ENCODE measurements at places on chromosomes 7 and 10.
A peak's percentile ranks its signal among the peaks of the same experiment; 100 is the strongest.

DNA sequence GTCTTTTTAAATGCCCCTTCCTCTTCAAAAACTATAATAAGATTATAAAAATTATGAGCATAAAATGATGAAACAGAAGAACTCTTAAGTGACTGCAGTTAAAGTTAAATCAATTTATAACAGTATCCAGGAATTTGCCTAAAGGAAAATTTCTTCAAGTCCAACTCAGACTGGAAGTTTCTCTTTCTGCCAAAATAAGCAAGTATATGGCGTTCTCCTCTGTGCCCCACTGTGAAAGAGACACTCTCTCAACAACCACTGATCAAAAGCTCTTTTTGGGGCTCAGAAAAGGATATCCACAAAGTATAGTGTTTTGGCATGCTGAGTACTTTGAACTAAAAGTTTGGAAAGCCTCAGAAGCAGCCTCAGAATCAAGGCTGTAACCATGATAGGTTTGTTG lies 139.9 kb downstream of the SKIDA1 start:
- no peaks in the 10 kb centered on the region for H3K4me1 ChIP-seq
- no peak overlapping the region for H3K4me3 ChIP-seq

DNA sequence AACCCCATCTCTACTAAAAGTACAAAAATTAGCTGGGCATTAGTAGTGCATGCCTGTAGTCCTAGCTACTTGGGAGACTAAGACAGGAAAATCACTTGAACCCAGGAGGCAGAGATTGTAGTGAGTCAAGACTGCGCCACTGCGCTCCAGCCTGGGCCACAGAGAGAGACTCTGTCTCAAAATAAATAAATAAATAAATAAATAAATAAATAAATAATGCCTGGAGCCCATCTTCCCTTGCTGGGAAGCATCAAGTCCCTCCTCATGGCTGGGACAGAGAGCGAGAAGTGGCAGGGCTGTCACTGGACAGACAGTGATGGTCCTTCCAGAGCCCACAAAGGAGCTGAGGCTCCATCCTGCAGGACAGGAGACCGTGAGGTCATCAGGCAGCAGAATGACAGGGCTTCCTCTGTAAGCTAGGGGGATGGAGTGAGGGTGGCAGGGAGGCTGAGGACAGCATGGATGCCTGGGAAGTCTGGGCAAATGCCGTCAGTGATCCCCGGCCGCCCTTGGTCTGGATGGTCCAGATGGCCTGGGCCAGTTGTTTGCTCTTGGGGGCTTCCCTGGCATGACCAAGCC lies 36.4 kb upstream of the ELN start:
- H3K36me3 ChIP-seq: no peaks in the 10 kb centered on the region
- no peak overlapping the region for H3K27ac ChIP-seq
- no peaks in the 10 kb centered on the region for H3K4me1 ChIP-seq
- H3K4me3 ChIP-seq: no peak overlapping the region
- H3K27me3 ChIP-seq: no peaks in the 10 kb centered on the region

DNA sequence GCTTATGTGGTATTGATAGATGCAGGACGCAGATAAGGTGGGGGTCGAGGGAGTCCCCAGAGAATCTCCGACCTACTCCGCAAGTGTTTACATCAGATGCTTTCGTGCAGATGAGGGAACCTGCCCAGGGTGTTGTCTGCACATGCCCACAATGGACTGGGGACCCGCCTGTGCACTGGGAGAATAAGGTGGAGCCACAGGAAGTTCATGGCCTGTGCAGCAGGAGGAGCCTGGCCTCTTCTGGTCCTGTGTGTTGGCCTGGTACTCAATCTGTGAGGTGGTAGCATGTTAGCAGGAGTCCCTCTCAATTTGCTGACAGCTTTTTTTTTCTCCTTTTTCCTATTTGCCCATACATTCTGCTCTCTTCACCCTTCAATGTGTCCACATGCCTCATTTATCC lies 54.1 kb upstream of the AKR1C1 start:
- no peaks in the 10 kb centered on the region for H3K27me3 ChIP-seq
- H3K4me1 ChIP-seq: no peaks in the 10 kb centered on the region
- no peak overlapping the region for H3K4me3 ChIP-seq
- H3K27ac ChIP-seq: no peak overlapping the region
- no peak for DNase-seq
- no peaks in the 10 kb centered on the region for H3K36me3 ChIP-seq

DNA sequence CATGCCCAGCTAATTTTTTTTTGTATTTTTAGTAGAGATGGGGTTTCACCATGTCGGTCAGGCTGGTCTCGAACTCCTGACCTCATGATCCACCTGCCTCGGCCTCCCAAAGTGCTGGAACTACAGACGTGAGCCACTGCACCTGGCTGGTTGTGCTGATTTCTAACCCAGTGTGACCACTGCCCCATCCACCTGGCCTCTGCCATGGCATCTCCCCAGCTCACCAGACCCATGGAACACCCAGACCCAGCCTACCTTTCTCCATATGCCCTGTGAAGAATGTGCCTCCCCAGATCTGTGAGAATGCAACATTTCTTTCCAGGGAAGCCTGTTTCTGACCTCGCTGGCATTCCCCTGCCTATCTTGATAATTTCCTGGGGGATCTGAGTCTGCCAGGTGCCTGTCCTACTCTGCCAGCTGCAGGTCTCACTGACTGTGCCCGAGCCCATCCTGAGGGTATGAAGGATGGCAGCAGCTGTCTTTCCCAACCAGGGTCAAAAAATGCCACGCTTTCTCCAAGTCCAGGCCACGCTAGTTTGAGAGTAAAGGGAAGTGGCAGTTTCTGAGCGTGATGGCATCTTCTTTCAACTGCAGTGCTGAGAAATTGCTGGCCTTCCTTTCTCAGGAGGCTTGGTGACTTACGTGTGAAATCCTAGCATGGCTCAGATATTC lies 324.4 kb upstream of the ZNF32 start:
- H3K4me3 ChIP-seq: no peak overlapping the region
- no peaks in the 10 kb centered on the region for H3K36me3 ChIP-seq

- no peak overlapping the region for H3K27ac ChIP-seq
- no peak for DNase-seq
- H3K36me3 ChIP-seq: no peaks in the 10 kb centered on the region
- H3K4me1 ChIP-seq: no peaks in the 10 kb centered on the region
- H3K4me3 ChIP-seq: no peak overlapping the region
Observed at GRCh38 chr7:37377231-37377630, 71.4 kb downstream of the ELMO1 start.

DNA sequence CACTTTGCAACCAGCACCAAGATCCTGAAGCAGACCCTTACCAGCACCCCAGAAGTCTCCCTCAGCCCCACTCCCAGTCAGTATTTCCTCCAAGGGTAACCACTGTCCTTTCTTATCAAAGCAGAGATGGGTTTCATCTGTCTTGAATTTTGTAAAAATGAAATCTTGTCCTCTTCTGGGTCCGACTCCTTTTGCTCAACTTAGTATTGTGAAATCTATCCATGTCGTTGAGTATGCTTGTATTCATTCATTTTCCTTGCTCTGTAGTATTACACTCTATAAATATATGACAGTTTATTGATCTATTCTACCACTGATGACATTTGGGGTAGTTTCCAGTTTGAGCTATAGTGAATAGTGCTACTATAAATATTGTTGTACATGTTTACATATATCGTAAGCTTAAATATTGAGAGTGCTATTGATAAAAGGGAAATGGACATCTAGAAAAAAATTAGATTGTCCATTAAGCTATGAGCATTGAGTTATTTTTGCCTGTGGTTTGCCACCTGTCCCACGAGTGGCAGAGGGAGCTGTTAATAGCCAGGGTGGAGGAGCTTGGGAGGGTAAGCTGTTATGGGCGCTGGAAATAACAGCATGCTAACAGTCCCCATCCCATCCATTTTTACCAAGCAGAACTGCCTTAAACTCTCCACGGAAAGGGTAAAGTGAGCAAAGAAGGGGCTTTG lies 36.5 kb downstream of the AIFM2 start:
- no peak overlapping the region for H3K4me3 ChIP-seq
- H3K36me3 ChIP-seq: peaks cover 3% of the 10 kb centered on the region
- no peak overlapping the region for H3K27ac ChIP-seq
- no peak for DNase-seq
- H3K4me1 ChIP-seq: peaks cover 19% of the 10 kb centered on the region

- DNase-seq: no peak
- H3K4me1 ChIP-seq: peaks cover 21% of the 10 kb centered on the region
- no peaks in the 10 kb centered on the region for H3K36me3 ChIP-seq
- H3K4me3 ChIP-seq: no peak overlapping the region
- no peaks in the 10 kb centered on the region for H3K27me3 ChIP-seq
Observed at GRCh38 chr7:14236834-14237233, 247.4 kb upstream of the ETV1 start.

- no peak overlapping the region for H3K27ac ChIP-seq
- DNase-seq: no peak
- H3K36me3 ChIP-seq: peaks cover 4% of the 10 kb centered on the region
- H3K27me3 ChIP-seq: no peaks in the 10 kb centered on the region
- H3K4me1 ChIP-seq: no peaks in the 10 kb centered on the region
- H3K4me3 ChIP-seq: no peak overlapping the region
Observed at GRCh38 chr7:76077435-76077834, 29.5 kb downstream of the MDH2 start.

DNA sequence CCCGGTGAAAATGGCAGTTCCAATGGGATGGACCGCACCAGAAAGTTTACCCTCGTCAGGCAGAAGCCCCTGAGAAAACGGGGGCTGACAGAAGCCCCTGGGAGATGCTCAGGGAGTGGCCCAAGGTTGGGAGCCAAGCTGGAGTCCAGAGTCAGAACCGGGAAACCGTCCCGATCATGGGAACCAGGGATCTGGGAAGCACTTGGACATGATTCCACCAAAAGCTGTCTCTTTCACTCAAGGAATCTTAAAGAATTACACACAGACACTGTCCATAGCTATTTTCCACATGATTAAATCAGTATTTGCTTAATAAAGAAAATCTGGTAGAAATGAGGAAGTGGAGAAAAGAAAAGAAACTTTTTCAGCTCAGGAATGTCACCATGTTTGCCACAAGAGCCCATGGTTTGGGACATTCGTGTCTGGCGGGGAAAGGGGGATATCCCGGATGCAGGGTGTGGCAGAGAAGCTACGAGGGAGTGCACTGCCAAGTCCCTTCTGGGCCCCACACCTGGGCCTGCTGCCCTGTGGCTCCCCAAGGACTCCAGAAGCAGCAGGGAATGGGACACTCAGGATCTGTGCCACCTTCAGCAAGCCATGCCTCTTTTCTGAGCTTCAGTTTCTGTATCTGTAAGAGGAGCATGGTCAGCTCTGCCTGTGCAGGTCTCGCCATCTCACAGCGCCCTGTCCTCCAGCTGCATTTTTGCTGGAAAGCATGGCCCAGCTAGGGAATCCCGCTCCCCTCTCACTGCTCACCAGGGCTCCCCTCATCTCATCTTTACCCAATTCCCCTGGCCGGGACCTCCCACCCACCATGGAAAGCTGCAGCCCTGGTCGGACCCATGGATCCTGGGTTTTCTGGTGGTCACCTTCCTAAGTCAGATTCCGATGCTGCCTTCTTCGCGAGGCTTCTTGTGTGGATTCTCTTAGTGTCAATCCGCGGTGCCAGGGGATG lies 225.1 kb upstream of the GRB10 start:
- H3K4me1 ChIP-seq: no peaks in the 10 kb centered on the region
- H3K27me3 ChIP-seq: no peaks in the 10 kb centered on the region
- H3K36me3 ChIP-seq: no peaks in the 10 kb centered on the region
- DNase-seq: no peak
- no peak overlapping the region for H3K27ac ChIP-seq

DNA sequence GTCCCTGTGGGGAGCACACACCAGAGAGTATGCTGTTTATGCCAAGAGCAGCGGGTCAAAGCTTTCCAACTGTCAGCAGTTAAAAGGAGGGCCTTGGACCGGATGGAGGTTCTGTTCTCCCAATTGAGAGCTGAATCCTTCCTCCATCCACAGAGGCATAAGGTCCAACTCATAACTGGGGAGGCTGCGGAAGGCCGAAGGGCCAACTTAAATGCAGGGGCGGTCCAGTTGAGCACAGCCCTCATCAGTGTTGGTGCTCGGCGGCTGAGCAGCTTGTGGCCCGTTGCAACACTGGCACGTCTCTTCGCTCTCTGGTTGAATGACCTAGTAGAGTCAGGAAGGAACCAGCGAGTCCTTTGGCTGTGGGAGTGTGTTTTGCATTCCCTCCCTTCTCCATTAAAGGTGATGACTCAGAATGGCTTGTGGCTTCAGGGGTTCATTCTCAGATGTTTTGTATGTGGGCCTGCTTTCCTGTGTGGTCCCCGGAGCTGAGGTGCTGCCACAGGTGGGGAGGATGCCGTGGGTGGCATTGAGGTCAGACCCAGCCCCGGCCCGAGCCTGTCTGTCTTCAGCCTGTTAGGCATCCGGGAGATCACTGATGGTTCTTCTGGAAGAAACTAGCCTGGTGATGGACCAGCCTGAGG lies 44.8 kb upstream of the DMBT1 start:
- no peak overlapping the region for H3K4me3 ChIP-seq
- H3K4me1 ChIP-seq: no peaks in the 10 kb centered on the region
- H3K27me3 ChIP-seq: no peaks in the 10 kb centered on the region
- H3K27ac ChIP-seq: peak overlapping the region; percentile 61
- H3K36me3 ChIP-seq: peaks cover 18% of the 10 kb centered on the region

DNA sequence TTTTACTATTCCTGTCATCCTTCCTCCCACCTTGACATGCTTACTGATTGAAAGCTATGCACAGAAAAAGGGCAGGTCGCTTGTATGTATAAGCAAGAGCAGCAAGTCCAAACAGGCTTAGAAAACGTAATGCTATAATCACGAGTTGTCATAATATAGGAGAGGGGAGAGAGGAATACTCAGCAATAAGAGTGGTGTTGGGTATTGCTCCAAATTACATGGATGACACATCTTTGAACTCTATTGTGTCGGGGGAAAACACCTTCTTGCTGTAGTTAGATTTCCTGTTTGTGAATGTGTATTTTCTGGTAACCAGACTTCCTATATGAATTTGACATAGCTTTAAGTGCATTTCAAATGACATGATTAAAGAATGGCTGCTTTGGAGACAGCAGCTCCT lies 7.5 kb downstream of the MET start:
- H3K27me3 ChIP-seq: no peaks in the 10 kb centered on the region
- no peak overlapping the region for H3K27ac ChIP-seq
- DNase-seq: no peak
- no peaks in the 10 kb centered on the region for H3K4me1 ChIP-seq
- H3K36me3 ChIP-seq: no peaks in the 10 kb centered on the region
- H3K4me3 ChIP-seq: no peak overlapping the region

DNA sequence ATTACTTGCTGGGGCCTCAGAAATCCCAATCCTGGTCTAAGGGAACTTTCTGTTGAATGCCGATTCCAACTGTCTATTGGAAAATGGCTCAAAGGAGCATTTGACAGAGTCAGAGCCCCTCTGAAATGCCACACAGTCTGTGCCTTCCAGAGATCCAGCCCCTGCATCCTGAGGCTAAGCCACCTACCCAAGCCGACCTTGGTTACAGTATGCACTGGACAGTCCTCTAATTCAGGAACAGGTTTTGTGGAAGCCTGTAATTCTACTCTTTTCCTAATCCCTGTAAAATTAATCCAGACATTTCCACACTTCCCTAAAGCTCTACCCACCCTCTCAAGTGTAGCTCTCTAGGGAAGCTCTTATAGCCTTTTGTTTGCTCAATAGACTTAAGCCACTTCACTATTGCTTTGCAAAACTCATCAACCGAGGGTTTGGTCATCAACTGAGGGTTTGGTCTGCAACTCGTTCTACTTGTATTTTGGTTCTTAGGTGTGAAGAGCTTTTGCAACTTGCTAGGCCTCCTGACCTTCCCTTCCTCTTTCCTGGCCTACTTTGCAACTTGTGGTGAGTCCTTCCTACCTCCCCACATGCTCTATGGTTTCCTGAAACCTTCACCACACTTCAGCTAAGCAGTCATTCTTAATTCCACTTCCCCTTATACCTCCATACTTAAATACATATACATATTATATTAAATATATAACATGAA lies 364.8 kb downstream of the SFMBT2 start:
- no peak for DNase-seq
- H3K4me1 ChIP-seq: no peaks in the 10 kb centered on the region

- no peaks in the 10 kb centered on the region for H3K36me3 ChIP-seq
- H3K4me1 ChIP-seq: no peaks in the 10 kb centered on the region
- no peak overlapping the region for H3K27ac ChIP-seq
- DNase-seq: no peak
Observed at GRCh38 chr7:148042935-148043631, 547.5 kb upstream of the C7orf33 start.

Data from liver (tissue), 10 donors.